ENCODE measurements at places on chromosomes 12 and 14. TPM values are rescaled to one million over a fixed set of nuclear protein-coding genes. Genes with fewer than 3 reads are reported as not detected.

The HPD gene
- total RNA-seq = 0.33 TPM

The TMPRSS12 gene
- total RNA-seq = not detected

DNA sequence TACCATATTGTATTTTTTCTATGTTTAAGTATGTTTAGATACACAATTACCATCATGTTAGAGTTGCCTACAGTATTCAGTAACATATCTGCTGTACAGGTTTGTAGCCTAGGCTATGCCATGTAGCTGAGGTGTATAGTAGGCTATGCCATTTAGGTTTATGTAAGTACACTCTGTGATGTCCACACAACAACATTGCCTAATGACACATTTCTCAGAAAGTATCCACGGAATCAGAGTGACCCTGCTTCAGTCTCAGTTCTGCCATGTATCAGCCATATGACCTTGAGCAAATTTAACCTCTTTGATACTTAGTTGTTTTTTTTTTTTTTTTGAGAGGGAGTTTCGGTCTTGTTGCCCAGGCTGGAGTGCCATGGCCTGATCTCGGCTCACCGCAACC, 12.7 kb downstream of the SUSD6 start:
- no peaks in the 10 kb centered on the region for H3K36me3 ChIP-seq
- no peak overlapping the region for H3K4me3 ChIP-seq
- peaks cover 90% of the 10 kb centered on the region for H3K4me1 ChIP-seq
- DNase-seq = no peak

DNA sequence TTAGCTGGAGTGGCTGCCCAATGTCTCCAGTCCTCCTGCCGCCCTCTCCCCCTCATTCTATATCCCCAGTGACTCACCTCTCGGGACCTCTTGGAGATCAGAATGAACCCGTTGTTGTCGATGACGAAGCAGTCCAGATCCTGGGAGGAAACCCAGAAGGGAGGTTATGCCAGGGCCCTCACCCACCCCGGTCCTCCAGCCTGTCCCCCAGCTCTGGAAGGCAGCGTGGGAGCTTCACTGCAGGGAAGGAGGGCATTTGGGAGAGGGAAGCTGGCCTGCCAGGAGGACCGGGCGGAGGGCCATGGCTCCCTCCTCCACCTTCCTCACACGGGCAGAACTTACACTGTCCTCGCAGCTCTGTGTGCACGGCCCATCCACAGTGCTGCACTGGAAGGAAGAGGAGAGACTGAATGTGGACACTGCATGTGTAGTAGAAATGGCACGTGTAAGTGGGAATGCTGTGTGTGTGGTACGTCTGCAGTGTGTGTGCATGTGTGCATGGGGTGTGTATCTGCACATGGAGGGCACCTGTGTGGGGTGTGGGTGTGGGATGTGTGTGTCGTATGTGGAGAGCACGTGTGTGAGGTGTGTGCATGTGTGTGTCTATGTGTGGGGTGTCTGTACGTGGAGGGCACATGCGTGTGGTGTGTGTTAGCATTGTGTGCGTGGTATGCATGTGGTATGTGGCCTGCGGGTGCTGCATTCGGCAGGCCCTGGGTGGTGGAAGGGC, 10.0 kb upstream of the LRTM2 start:
- no peaks in the 10 kb centered on the region for H3K36me3 ChIP-seq
- no peaks in the 10 kb centered on the region for H3K4me1 ChIP-seq

GRCh38 chr12:86838260-86838659, 582.1 kb upstream of the MGAT4C start:
- no peak overlapping the region for H3K4me3 ChIP-seq
- H3K4me1 ChIP-seq = no peaks in the 10 kb centered on the region
- no peaks in the 10 kb centered on the region for H3K27me3 ChIP-seq
- no peaks in the 10 kb centered on the region for H3K36me3 ChIP-seq
- no peak overlapping the region for H3K27ac ChIP-seq

GRCh38 chr14:26522967-26523366, 74.9 kb downstream of the NOVA1 start:
- peaks cover 46% of the 10 kb centered on the region for H3K4me1 ChIP-seq
- H3K27ac ChIP-seq = peak overlapping the region; percentile 70
- no peak overlapping the region for H3K4me3 ChIP-seq
- no peaks in the 10 kb centered on the region for H3K36me3 ChIP-seq

GRCh38 chr14:106547735-106548434, 1021.5 kb downstream of the TMEM121 start:
- H3K4me1 ChIP-seq = no peaks in the 10 kb centered on the region
- no peaks in the 10 kb centered on the region for H3K27me3 ChIP-seq
- no peak for DNase-seq

All from sigmoid colon (tissue), 7 donors.